ENCODE measurements at places on chromosomes 11 and 22.

GRCh38 chr11:17767301-17767885 is 32.8 kb downstream of the KCNC1 start:
- no peak for DNase-seq

DNA sequence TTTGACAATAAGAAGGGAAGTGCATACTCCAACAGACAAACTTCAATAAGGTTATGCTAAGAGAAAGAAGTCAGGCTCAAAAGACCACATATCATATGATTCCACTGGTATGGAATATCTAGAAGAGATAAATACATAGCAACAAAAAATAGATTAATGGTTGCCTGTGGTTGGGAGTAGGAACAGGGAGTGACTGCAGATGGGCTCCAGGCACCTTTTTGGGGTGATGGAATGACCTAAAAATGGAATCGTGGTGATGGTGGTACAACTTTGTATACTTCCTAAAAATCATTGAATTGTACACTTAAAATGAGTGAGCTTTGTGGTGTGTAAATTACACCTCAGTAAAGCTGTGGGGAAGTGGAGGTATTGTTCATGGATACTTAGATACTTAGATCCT is 29.0 kb upstream of the RAG2 start:
- DNase-seq: no peak

DNA sequence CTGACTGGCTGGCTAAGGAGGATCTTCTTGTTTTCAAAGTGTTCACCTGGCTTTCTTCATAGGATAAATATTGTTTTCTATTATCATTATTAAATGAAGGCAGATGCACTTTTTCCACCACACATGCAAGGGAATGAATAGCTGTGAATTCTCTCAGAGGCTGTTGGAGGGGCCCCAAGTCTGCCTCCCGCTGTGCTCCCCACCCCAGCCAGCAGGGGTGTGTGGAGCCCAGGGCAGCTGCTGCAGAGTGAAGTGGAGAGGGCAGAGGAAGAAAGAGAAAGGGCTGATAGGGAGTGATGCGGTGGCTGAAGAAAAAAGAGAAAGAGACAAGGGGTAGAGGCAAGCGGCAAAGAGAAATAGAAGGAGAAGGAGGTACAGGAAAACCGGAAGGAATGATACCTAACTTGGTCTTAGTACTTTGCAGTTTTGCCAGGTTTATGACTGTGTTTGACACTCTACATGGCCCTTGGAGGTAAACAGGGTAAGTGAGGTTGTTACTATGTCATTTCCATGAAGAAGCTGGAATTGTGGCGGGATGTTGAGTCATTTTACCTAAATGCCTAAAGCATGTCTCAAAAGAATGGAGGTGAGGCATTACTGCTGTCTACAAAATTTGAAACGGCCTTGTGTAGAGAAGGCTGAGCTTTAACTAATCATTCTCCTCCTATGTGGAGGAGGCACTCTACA is 145.7 kb upstream of the B3GAT1 start:
- no peak for DNase-seq

DNA sequence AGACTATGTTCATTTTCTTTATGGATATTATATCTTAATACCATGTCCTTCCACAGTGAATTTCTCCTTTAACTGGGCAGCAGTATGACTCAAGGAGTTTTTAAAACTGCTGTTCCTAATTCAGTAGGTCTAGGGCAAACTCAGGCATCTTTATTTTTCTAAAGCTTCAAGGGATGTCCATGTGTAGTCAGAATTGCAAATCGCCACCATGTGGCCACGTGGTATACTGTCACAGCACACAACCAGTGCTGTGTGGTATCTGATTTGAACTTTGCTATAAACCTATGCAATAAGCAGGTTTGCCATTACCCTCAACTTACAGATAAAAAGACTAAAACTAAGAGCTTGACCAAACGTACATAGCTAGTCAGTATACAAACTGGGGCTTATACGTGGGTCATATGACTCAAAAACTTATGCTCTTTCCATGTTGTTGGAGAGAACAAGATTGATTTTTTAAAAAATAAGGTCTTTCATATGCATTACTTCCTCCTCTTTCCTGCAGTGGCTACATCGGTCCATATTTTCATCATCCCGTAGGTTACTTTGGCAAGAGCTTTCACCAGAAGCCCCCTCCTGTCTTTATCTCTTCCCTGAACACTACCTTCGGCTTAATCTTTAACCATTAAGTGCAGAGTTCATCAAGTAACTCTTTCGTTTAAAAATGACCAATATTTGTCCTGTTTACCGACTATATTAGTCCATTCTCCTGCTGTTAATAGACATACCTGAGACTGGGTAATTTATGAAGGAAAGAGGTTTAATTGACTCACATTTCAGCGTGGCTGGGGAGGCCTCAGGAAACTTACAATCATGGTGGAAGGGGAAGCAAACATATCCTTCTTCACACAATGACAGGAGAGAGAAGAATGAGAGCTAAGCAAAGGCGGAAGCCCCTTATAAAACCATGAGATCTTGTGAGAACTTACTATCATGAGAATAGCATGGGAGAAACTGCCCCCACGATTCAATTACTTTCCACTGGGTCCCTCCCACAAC is 8.0 kb upstream of the HTATIP2 start:
- DNase-seq: no peak

- no peak for DNase-seq
Measured at GRCh38 chr11:117882311-117882905, 6.0 kb upstream of the FXYD6 start.

- no peak for DNase-seq
Measured at GRCh38 chr22:17116572-17117330, 4.4 kb downstream of the TMEM121B start.

DNA sequence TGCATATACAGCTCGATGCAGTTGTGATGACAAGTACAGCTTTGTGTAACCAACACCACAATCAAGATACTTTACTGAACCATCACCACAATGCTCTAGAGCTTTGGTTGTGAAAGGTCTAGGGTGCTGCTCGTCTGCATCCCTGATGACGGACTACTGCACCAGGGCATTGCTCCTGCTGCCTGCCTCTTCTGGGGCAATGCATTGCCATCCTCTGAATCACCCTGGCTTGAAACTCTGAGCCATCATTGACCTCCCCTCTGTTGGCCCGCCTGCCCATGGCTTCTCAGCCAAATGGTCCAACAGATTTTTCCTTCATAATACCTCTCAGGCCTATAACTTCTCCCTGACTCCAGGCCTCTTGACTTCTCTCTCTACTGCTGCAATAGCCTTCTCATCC is 77.4 kb upstream of the CSNK2A3 start:
- no peak for DNase-seq

GRCh38 chr22:34429314-34429713 is 509.0 kb upstream of the LARGE1 start:
- no peak for DNase-seq

DNA sequence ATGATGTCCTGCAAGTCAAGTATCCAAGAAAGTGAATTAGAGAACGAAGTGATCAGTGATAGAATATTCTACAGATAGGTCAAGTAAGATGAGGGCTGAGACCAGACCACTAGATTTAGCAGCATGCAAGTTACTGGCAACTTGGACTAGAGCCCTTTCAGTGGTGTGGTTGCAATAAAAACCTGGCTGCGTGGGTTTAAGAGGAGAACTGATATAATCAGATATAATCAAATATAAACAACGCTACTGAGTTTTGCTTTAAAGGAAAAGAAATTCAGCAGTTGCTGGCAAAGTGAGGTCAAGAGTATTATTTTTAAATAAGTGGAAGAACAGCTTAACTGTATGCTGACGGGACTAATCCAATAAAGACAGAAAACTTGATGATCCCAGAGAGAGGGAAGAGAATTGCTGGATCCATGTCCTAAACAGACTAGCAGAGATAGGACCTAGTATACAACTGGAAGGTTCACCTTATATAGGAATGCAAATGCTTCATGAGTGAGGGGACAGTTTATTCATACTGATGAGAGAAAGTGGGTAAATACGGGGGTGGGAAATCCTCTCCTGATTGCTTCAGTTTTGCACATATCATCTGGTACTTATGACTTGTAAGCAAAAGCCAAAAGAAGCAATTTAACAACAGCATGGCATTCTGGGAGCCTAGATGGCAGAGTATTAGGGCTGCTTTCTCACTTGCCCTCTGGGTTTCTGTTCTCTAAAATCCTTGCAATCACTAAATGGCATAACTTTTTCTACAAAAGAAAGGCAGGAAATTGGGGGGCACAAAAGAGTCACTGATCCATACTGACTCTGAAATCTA is 146.2 kb downstream of the RBFOX2 start:
- DNase-seq: no peak

DNA sequence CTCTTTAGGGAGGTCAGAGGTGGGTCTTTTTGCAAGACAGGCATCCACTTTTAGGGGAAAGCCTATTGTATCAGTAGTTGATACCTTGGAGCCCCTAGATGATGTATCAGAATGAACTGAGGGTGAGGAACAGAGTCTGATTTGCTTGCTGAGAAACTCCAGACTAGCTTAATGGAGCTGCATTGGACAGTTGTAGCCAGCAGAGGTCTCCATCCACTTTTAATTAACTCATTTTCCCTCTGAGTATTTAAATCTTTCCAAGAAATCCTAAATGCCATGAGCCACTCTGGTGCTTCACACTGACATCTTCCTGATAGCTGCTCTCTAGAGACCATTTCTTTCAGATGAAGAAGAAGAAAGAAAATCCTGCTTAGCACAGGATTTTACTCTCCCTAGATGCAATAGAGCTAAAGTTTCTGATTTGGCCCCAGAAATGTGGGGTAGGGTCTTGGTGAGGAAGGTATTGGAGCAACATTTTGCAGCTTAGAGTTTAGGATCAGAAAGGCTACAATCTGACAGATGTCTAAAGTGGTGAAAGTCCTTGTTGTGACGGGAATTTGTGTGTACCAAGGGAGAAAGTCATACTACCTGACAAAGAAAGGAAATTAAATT is 38.0 kb downstream of the EXT2 start:
- DNase-seq: no peak

- DNase-seq: no peak
Measured at GRCh38 chr11:33894398-33894746, 2.5 kb upstream of the LMO2 start.

DNA sequence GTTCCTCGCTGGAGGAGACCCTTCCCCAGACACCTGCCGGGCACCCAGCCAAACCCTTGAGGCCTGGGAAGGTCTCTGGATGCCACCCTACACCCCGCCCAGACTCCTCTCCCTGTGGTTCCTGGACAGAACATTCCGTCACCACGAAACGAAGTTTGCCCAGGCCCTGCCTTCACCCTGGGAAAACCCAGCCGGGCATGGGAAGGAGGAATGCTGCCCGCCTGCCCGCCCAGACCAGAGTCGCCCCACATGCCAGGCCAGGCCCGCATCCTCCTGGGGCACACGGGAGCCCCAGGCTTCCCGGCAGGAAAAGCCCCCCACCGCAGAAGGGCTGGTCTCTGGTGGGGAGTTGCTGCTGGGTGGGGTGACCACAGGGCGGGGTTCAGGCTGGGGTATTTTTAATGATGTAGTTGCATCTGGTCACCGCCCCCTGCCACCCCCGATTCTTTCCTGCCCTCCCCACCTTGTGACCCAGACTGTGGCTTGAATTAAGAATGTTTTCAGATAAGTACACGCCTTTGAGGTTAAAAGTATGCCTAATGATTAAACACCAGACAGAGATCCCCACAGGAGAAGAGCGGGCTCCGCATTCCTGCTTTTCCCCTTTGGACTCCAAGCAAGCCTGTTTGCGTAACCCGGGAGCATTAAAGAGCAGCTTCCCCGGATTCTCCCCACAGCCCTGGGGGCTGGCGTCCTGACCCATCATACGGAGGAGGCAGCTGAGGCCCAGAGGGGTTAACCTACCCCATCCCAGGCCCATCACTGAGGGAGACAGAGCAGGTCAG is 44.6 kb upstream of the PPARA start:
- peak; percentile 76 for DNase-seq

All from BJ (cell line).